Stimulated activated CD4-positive, alpha-beta T cell treated with anti-CD3 and anti-CD28 coated beads, TNF-alpha, amount 100 ng/mL, for 24 hours (primary cell): ENCODE measurements at places on chromosomes 13 and 19.

GRCh38 chr13:31605076-31605860 lies 134.1 kb upstream of the RXFP2 start:
- DNase-seq = no peak

DNA sequence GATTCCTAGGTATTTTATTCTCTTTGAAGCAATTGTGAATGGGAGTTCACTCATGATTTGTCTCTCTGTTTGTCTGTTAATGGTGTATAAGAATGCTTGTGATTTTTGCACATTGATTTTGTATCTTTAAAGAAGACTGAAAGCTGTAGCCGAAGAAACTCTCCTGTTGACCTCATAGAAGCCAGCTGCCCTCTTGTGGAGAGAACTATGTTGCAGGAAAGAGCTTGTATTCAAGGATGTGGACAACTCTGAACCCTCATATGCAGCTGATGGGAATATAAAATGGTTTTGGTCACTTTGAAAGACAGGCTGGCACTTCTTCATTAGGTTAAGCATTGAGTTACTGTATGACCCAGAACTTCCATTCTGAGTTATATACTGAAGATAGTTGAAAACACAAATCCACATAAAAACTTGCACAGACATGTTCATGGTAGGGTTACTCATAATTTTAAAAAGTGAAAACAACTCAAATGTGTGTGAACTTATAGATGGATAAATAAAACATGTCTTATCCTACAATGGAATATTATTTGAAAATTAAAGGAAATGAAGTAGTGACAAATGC lies 65.8 kb upstream of the SLITRK6 start:
- no peak for DNase-seq

GRCh38 chr19:38667661-38668171 lies 20.3 kb downstream of the ACTN4 start:
- DNase-seq = no peak

GRCh38 chr19:49981603-49982593 lies 20.9 kb upstream of the SIGLEC11 start:
- DNase-seq = no peak

- DNase-seq = peak; percentile 96
These were observed 7.4 kb downstream of the FGF14 start for GRCh38 chr13:102394158-102395053.

GRCh38 chr13:87884884-87885283 lies 213.7 kb downstream of the SLITRK5 start:
- no peak for DNase-seq

DNA sequence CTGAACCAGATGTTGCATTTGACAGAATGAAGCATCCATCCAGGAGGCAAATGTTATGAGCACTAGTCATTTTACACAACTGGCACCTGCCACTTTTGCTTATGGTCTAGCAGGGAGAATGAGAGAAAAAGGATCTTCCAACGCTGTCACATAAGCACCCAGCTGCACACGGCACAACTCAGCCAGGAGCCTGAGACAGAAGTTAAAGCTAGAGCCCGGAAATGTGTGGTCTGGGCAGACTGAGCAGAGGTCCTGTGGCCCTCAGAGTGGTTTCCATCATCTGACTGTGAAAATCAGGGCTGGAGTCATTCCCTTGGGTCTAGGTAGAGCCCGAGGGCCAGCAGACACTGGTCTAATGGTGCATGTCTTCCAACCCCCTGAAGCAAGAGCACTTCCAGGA lies 78.4 kb upstream of the XPO4 start:
- no peak for DNase-seq

GRCh38 chr19:47267350-47267759 lies 7.3 kb upstream of the INAFM1 start:
- DNase-seq = no peak
